ENCODE measurements at places on chromosomes 2 and 18. TPM values are rescaled to one million over a fixed set of nuclear protein-coding genes. Genes with fewer than 3 reads are reported as not detected.

GRCh38 chr2:1698188-1698945, 45.9 kb downstream of the PXDN start:
- ATAC-seq: no peak

DNA sequence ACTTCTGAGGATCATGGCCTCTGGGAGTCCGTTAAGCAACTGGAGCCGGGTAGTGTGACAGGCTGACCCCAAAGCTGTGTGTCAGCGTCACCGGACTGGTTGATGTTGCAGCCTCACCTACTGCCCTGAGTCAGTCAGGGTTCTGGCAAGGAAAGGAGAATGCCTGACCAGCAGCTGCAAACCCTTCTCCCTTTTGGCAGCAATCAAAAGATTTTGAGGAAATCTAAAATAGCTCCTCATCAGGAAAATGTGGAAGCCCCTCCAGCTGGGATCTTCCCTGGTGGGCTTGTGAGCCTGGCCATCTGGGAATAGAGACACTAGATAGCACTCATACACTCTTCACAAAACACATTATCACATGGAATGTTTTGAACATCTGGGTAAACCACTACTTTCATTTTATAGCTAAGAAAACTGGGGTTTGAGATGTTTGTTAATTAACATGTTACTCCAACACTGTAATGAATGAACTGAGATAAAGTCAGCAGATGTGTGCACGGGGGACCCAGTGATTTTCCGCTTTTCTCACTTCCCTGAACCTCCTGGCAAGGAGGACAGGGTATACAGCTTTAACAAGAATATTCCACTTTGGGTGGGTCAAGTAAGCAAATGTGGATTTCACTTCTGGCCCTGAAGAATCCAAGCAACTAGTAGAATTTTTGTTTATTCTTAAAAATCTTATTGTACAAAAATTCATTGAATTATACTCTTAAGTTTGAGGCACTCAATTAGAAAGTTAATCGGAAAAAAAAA, 24.7 kb downstream of the CLUL1 start:
- no peak for ATAC-seq

TRIM43 gene
- total RNA-seq: not detected

ALK gene
- 0.04 TPM for total RNA-seq

LIMS4 gene
- total RNA-seq: 0.20 TPM

GPR39 gene
- 1.4 TPM for total RNA-seq

MSTN gene
- total RNA-seq: 0.08 TPM
